ENCODE measurements at places on chromosomes 3 and 15.

- no peak for DNase-seq
Measured at GRCh38 chr3:149473357-149474249, 894 bp upstream of the TM4SF4 start.

- DNase-seq: no peak
Measured at GRCh38 chr3:152737021-152737908, 97.7 kb upstream of the P2RY1 start.

DNA sequence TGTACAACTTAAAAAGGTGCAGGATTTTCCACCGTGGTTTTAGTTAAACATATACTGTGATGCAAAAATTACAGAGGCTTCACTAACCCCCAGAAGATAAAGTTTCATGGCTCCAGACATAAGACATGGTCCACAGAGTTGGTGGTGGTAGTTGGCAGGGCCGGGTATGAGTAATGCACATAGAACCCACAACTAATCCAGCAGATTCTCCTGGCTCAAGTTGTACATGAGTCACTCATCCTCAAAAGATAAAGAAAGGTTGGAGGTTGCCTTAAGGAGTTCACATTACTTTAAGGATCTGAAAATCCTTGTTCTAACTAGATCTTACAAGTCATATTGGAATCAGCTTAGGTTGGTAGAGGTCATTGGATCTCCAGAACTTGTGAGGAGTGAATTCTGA is 98.3 kb upstream of the ZBTB20 start:
- DNase-seq: no peak

DNA sequence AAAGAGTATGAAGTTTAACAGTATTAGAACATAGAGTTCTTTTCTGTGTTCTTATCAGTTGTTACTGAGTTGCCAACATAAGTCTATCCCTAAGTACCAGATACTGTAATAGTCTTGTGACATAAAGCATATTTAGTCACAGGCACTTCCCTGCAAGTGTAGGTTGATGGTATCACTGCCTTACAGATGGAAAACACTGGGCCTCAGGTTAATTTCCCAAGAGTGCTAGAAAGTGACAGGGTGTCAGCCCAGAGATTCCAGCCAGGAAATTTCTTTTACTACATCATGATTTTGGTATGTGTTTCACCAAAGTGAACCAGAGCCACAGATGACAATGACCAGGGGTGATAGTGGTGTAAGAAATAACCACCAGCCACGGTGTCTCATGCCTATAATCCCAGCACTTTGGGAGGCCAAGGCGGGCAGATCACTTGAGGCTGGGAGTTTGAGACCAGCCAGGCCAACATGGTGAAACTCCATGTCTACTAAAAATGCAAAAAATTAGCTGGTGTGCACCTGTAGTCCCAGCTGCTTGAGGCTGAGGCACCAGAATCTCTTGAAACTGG is 3.2 kb downstream of the EIF1B start:
- DNase-seq: no peak

- no peak for DNase-seq
Measured at GRCh38 chr3:193905541-193906396, 230.2 kb upstream of the HES1 start.

DNA sequence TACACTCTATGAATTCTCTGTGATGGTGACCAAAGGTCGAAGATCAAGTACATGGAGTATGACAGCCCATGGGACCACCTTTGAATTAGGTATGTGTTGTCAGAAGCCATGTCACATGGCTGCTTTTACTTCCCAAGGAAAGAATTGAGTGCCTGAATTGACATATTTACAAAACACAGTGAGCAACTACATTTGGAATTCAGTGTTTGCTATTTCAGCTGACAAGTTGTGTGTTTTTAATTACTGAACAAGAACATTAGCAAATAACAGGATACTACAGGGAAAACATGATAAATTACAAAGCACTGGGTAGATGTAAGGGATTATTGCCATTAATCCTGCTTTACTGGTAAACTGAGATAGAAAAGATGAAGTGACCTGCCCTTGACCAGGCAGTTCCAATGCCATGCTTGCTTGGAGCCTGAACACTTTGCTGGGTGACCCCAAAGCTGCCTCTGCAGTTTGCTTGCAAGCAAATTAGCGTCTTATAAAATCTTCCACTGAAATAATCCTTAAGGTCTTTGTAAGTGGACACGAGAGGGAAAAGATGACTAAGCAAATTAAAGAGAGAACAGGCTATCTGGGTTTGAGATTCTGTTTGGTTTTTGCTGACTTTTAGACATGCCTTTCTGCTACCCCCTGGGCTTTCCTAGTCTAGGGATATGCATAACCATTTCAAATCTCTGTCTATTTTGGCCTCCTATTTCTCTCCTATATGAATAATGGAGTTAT is 98.2 kb downstream of the HCN4 start:
- no peak for DNase-seq

GRCh38 chr3:50164984-50165909 is 10.1 kb downstream of the SEMA3F start:
- no peak for DNase-seq

DNA sequence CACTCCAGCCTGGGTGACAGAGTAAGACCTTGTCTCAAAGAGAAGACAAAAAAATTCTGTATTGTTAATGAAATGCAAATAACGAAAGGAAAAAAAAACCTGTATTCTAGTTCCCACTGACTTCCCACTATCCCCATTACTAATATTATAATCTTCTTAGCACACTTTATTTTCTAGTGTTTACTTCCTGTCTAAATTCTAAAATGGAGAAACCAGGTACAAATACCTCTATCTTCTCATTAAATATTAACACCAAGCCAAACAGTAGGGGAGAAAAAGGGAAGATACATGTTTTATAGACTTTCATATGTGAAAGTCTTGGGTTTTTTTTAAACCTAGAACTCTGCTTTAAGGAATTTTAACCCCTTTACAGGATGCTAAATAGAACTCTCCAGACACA is 55.3 kb upstream of the PLXND1 start:
- DNase-seq: no peak

DNA sequence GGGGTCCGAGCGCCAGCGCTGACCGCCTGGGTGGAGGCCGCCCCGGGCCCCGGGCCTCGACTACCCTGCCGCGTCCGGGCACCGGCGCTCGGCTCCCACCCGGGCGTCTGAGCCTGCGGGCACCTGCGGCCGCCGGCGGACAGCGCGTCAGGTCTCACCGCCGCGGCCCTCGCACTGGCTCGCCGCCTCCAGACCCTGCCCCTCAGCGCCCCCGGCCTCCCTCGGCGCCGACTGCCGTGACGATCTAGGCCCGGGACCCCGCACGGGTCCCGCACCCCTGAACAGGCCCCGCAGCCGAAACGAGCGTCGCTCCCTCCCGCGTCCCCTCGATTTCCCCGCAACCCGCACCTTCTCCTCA is 297 bp downstream of the PRC1 start:
- DNase-seq: no peak

DNA sequence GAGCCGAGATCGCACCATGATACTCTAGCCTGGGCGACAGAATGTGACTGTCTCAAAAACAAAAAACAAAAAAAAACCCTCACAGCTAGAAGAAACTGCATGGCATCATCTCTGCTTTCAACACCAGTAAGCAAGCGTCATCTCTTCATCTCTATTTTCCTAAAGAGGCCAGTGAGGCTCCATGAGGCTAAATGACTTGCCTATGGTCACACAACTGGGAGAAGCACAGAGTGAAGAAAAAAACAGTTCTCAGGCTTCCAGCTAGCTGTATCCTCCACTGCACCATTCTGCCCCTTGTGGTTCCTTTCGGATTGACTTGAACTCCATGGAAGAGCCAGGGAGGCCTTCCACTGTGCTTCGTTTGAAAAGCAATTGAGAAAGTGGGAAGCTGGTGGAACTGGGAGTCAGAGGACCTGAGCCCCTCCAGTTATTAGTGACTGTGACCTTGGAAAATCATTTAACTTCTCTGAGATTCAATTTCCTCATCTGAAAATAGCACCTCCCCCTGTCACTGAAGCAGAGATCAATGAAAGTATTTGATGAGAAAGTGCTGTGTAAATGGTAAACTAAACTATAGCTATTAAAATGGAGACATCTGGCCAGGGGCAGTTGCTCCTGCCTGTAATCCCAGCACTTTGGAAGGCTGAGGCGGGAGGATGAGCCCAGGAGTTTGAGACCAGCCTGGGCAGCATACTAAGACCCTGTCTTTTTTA is 32.1 kb upstream of the DENND4A start:
- no peak for DNase-seq

- peak; percentile 80 for DNase-seq
Measured at GRCh38 chr15:59313641-59314332, 58.9 kb downstream of the MYO1E start.

DNA sequence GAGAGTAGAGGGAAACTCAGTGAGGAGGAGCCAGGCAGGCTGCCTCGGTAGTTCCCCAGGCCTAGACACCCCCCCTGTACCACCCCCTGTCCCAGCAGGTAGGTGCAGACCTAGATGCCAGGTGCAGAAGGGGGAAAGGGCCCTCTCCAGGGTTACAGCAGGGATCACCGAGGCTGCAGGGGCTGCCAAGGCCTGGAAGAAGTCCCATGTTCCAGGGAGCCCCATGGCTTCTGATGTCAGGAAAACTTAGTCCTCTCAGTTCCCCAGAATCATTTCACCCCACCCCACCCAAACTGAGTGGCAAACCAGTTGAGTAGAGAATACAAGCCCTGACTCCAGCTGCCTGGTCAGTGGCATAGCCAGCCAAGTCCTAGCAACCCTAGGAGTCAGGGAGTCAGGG is 7.4 kb upstream of the SEMA3B start:
- no peak for DNase-seq

GRCh38 chr15:77107531-77108355 is 36.8 kb upstream of the TSPAN3 start:
- no peak for DNase-seq

DNA sequence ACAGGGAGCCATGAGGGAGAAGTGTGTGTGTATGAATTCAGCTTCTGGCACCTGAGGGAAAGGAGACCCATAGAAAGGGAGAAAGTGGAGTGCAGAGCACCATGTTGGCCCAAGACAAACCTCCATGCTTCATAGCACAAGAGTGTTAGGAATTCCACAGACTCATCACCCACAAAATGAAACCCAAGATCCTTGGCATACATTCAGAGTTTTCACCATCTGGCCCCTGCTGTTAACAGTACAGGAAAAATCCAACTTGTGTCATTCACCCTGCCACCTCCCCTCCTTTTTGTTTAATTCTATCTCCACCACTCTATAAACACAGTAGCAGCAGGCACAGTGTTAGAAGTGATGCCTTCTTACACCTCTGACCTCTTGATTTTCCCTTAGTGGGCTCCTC is 60.0 kb upstream of the MNS1 start:
- no peak for DNase-seq

Measured in NCI-H1436 treated with DMSO at 0.1 percent for 48 hours (cell line).